ENCODE measurements at places on chromosomes 5 and 9.

DNA sequence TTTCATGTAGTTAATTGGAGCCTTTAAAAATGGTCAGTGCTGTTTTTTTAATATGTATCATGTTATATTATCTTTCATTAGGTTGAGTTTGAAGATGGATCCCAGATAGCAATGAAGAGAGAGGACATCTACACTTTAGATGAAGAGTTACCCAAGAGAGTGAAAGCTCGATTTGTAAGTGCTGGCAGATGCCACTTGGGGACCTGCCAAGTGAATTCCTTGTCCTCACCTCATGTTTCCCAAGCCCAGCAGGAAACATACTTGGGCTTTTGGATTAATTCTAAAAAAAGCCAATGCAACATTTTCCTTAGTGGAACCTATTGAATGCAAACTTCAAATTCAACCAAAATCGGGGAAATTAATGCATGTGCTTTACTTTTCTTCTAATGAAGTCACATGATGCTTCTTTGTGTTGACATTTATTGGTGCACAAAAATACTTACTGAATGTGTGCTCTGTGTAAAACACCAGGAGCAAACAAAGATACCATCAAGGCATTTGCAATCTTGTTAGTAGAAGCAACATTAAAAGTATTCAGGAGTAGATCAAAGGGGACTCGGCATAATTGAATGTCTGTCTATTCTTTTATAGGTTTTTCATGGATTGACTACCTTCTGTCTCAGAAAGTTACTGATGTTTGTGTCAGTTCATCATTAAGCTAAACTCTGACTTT is 412.1 kb downstream of the KDM4C start:
- DNase-seq, result no peak

GRCh38 chr5:75512383-75513074 is 838 bp downstream of the POLK start:
- no peak for DNase-seq

DNA sequence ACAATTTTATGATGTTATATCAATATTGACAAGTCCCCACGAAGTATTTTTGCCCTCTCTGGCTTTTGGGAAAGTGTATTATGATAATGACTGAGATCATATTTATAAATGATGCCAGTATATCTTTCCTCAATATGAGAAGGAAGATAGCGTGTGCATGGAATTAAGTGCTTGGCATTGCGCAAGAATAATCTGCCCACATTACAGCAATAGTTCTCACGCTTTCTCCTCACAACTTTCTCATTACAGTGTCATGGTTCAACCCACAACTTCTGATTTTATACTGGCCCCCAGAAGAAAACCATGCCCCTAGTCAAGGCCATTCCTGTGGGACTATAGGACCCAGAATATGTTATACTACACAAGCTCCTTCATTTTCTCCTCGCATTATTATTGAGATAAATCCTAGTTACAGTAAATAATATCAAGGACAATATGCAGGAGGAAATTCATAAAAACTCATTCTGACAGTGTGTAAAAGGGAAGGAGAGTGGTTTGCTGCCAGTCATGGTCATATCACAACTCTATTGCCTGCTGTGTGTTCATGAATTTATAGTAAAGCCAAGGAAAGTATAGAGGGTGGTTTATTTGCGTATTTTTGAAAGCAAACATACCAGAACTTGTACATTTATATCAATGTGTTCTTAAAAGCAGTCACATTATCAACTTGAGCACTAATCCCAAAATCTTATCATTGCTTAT is 114.1 kb downstream of the PIK3R1 start:
- no peak for DNase-seq

- no peak for DNase-seq
These were observed 54.7 kb upstream of the NEURL1B start for GRCh38 chr5:172586125-172587060.

- DNase-seq, result no peak
These were observed 585.0 kb upstream of the CDH6 start for GRCh38 chr5:30608501-30608900.

GRCh38 chr5:115542651-115543364 is 1.8 kb downstream of the FEM1C start:
- no peak for DNase-seq

- DNase-seq, result no peak
These were observed 241.5 kb downstream of the MAN2A1 start for GRCh38 chr5:109931049-109931780.

GRCh38 chr5:17260549-17260948 is 43.1 kb downstream of the BASP1 start:
- DNase-seq, result no peak

DNA sequence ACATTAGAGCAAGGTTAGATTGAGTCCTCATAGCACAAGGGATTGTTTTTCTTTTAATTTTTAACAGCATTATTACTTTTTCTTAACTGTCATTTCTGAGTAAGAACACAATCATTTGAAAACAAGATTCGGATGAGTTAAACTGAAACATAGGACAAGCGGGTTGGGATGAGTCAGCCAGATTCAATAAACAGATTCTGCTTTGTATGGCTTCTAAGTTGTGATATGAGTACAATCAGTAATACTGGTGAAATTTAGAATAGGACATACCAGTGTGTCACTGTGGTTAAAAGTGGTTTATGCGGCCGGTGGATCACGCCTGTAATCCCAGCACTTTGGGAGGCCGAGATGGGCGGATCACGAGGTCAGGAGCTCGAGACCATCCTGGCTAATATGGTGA is 364.3 kb upstream of the CDH10 start:
- DNase-seq, result peak; percentile 55

GRCh38 chr9:131854334-131854733 is 114.5 kb upstream of the RAPGEF1 start:
- DNase-seq, result no peak

DNA sequence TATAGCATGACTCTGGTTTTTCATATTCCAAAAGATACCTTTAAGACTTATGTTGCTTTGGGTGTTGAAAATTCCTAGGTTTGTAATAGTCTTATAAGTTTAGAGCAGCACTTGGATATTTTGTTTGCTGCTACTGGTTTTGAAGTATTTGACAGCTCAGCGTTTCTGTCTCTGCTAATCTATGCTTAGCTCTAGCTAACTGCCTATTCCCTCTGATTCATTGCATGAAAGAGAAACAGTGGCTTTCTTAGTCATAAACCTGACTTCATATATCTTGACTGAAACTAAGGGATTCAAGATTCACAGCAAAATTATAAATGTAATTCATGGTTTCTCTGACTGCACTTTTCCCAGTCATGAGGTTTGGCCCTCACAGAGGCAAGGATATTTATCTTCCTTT is 35.6 kb upstream of the ANXA1 start:
- DNase-seq, result peak; percentile 84

DNA sequence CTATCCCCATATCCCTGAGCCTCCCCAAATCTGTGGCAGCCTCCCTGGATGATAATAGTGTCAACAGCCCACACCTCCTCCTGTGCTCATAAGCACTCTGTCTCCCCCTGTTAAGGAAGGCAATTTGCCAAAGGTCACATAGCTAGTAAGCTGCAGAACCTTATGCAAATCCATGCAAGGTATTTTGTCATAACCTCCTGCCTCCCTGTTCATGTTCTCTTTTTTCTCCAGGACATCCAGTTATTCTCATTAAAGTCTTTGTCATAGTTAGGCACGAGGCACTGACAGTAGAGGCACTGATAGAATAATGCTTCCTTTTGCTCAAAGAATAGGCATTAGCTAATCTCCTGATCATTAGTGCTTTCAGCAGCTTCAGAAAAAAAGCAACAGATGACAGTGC is 10.2 kb upstream of the AUH start:
- DNase-seq, result no peak

DNA sequence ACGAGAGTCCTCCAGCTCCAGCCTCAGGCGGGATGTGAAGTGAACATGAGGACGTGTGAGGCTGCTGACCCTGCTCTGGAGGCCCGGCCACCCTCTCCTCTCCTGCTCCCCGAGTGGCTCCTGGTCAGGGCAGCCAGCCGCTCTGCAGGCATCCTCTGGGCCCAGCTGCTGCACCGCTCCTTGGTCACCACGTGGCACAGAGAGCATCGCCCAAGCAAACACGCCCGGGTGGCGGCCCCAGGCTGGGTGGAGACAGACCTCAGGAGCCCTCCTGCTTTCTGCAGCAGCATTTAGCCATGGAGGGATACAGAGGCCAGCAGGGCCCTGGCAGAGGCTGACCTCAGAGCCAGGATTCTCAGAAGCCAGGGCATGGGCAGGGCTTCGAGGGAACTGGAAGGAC is 69.7 kb upstream of the SARDH start:
- no peak for DNase-seq

- DNase-seq, result no peak
These were observed 17.9 kb upstream of the PAM start for GRCh38 chr5:102737161-102737560.
